ENCODE measurements at places on chromosomes 4 and X. TPM values are rescaled to one million over a fixed set of nuclear protein-coding genes. Genes with fewer than 3 reads are reported as not detected.
A peak's percentile ranks its signal among the peaks of the same experiment; 100 is the strongest.

The WAS gene
- total RNA-seq, result 12.8 TPM

The PPP4R3C gene
- total RNA-seq, result not detected

- H3K27ac ChIP-seq, result no peak overlapping the region
- H3K27me3 ChIP-seq, result peaks cover 5% of the 10 kb centered on the region
- no peaks in the 10 kb centered on the region for H3K36me3 ChIP-seq
- no peaks in the 10 kb centered on the region for H3K4me1 ChIP-seq
- DNase-seq, result no peak
These were observed 369.3 kb downstream of the DMD start for GRCh38 chrX:32842053-32842452.

GRCh38 chr4:153541456-153542096 is 75.4 kb downstream of the TMEM131L start:
- H3K36me3 ChIP-seq, result no peaks in the 10 kb centered on the region
- H3K27me3 ChIP-seq, result no peaks in the 10 kb centered on the region
- H3K4me1 ChIP-seq, result no peaks in the 10 kb centered on the region
- DNase-seq, result no peak
- H3K4me3 ChIP-seq, result no peak overlapping the region

- H3K27ac ChIP-seq, result no peak overlapping the region
- no peaks in the 10 kb centered on the region for H3K36me3 ChIP-seq
- H3K4me1 ChIP-seq, result no peaks in the 10 kb centered on the region
- H3K27me3 ChIP-seq, result no peaks in the 10 kb centered on the region
- DNase-seq, result no peak
These were observed 68.8 kb downstream of the DDX60L start for GRCh38 chr4:168411318-168412150.

- no peak for DNase-seq
- H3K4me3 ChIP-seq, result no peak overlapping the region
- no peaks in the 10 kb centered on the region for H3K27me3 ChIP-seq
These were observed 148.0 kb upstream of the NPY2R start for GRCh38 chr4:155060419-155060818.

DNA sequence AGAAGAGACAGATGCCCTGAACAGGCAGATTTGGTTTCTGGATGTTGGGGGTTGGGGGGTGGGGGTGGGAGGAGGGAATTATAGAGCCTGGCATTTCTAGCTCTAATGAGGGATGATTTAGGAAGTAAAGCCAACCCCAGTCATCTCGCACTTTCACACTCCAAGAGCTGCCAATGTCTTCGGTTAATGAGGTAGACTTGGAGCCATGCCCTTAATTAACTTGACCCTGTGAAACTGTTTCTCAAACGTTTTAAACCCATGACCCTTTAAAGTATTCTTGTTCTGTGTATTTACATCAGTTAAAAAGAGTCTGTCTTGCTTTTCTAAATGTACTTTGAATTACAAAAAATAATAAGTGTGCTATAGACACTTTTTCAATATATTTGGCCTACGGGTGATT is 466.9 kb downstream of the FAT4 start:
- DNase-seq, result no peak
- no peaks in the 10 kb centered on the region for H3K4me1 ChIP-seq
- H3K4me3 ChIP-seq, result no peak overlapping the region
- H3K27ac ChIP-seq, result no peak overlapping the region
- H3K36me3 ChIP-seq, result no peaks in the 10 kb centered on the region

GRCh38 chrX:66728818-66729271 is 90.0 kb upstream of the EDA2R start:
- DNase-seq, result peak; percentile 80
- H3K4me1 ChIP-seq, result no peaks in the 10 kb centered on the region
- H3K36me3 ChIP-seq, result no peaks in the 10 kb centered on the region
- no peak overlapping the region for H3K27ac ChIP-seq
- H3K27me3 ChIP-seq, result no peaks in the 10 kb centered on the region
- no peak overlapping the region for H3K4me3 ChIP-seq

- no peak for DNase-seq
- H3K4me1 ChIP-seq, result no peaks in the 10 kb centered on the region
- no peak overlapping the region for H3K4me3 ChIP-seq
- H3K27ac ChIP-seq, result no peak overlapping the region
- no peaks in the 10 kb centered on the region for H3K27me3 ChIP-seq
- H3K36me3 ChIP-seq, result no peaks in the 10 kb centered on the region
These were observed 1237.1 kb downstream of the PCDH19 start for GRCh38 chrX:99172958-99173357.

- H3K27me3 ChIP-seq, result no peaks in the 10 kb centered on the region
- no peak for DNase-seq
- H3K36me3 ChIP-seq, result no peaks in the 10 kb centered on the region
- H3K4me3 ChIP-seq, result no peak overlapping the region
- H3K27ac ChIP-seq, result no peak overlapping the region
These were observed 1075.7 kb upstream of the PABPC4L start for GRCh38 chr4:135277068-135277979.

DNA sequence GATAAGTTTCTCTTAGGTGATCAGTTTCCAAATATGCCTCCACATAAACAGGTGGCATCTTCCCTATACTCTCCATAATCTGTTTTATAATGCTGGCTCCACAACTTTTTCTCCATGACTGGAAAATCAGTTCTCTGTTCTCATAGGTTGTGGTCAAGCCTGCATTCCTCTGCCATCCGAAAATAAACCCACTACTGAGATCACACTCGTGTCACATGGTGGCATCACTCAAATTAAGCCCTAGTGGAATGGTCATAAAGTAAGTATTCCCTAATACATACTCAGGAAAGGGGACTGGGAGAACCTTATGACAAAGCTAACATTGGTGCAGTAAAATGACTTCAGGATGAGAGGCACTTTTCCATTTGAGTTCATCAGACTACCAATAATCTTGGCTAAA is 37.6 kb downstream of the MAGED4B start:
- H3K27ac ChIP-seq, result no peak overlapping the region
- H3K36me3 ChIP-seq, result no peaks in the 10 kb centered on the region
- H3K4me1 ChIP-seq, result no peaks in the 10 kb centered on the region
- H3K4me3 ChIP-seq, result no peak overlapping the region
- H3K27me3 ChIP-seq, result peaks cover 17% of the 10 kb centered on the region
- no peak for DNase-seq

DNA sequence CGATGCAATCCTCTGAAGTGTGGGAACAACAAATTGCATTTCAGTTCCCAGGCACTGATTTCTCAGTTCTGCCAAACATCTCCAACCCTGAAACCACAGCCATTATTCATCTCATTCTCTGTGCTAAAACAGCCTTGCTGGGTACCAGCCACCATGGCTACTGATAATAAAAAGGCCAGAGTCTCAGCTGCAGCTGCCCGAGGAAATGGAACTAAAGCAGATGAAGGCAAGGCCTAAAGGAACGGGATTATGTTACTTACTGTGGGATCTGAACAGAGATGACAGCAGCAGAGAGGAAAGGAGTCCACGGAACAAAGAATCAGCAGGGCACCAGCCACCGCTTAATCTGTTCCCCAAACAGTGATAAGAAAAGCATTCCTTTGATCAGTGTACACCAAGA is 155.7 kb downstream of the PAPSS1 start:
- no peaks in the 10 kb centered on the region for H3K27me3 ChIP-seq
- no peak for DNase-seq
- no peaks in the 10 kb centered on the region for H3K36me3 ChIP-seq

- DNase-seq, result no peak
- H3K4me1 ChIP-seq, result peaks cover 6% of the 10 kb centered on the region
- no peak overlapping the region for H3K27ac ChIP-seq
- H3K36me3 ChIP-seq, result no peaks in the 10 kb centered on the region
- H3K27me3 ChIP-seq, result no peaks in the 10 kb centered on the region
These were observed 11.8 kb downstream of the RASL11B start for GRCh38 chr4:52873861-52874343.

The ZMAT1 gene
- 10.5 TPM for total RNA-seq

The SLC9A7 gene
- 12.3 TPM for total RNA-seq

DNA sequence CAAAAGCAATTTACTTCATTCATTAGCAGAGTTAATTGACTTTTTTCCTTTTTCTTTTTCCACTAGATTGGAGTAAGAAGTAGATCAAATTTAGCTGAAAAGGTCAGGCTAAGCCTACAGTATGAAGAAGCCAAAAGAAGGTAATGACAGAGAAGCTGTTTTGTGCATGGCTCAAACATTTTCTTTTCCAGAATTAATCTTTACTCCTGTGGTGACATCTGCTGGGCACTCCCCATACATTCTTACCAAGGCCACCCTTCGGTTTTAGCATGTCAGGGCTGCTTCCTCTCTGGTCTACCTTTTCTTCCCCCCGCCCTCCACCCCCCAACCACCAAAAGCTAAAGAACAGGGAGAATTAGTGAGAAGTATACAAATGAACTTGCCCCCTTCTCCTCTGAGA is 70.2 kb downstream of the CLDN22 start:
- H3K4me3 ChIP-seq, result no peak overlapping the region
- H3K27me3 ChIP-seq, result no peaks in the 10 kb centered on the region
- DNase-seq, result no peak
- no peaks in the 10 kb centered on the region for H3K4me1 ChIP-seq

DNA sequence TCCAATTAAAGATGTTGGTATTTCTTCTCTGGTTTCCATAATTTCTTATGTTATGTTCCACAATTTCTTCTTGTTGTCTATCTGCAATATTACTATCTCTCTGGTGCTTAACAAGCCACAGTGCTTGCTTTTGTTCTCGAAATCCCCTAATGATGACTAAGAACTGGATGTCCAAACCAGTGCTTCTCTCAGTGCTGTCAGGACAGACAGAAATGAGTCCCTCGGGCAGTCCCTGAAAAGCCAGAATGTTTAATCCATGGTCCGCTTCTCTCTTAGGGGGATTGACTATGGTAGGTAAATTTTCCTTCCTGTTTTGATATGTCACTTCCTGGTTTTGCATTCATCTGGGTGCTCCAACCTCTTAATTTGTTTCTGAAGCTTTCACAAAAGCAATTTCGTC is 321.6 kb upstream of the PCDH10 start:
- DNase-seq, result no peak
- H3K4me1 ChIP-seq, result no peaks in the 10 kb centered on the region
- H3K27me3 ChIP-seq, result no peaks in the 10 kb centered on the region
- no peak overlapping the region for H3K4me3 ChIP-seq

- H3K27me3 ChIP-seq, result peaks cover 6% of the 10 kb centered on the region
- H3K4me1 ChIP-seq, result peaks cover 29% of the 10 kb centered on the region
- peak overlapping the region; percentile 58 for H3K27ac ChIP-seq
- no peaks in the 10 kb centered on the region for H3K36me3 ChIP-seq
- DNase-seq, result peak; percentile 30
- peak overlapping the region; percentile 65 for H3K4me3 ChIP-seq
These were observed 977 bp upstream of the RBBP7 start for GRCh38 chrX:16870862-16871815.

The DCAF12L1 gene
- not detected for total RNA-seq

The CLDN34 gene
- not detected for total RNA-seq

DNA sequence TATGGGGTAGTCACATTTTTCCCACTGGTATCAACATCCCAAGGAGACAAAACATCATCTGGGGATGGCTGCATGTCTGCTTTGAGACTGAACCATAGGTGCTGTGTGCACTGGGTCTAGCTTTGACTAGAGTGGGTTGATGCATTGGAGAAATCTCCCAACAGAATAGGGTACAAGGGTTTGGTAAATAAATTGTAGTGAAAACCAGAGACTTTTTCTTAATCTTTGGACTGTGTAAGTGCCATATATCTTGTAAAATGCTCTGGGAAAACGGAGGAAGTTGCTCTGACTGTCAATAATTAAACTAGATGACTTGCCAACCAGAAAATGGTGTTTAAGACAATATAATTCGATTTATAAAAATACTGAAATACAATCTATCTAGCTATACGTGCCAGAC is 1064.0 kb upstream of the SLIT2 start:
- no peak overlapping the region for H3K27ac ChIP-seq
- H3K4me1 ChIP-seq, result no peaks in the 10 kb centered on the region

The BMP3 gene
- total RNA-seq, result 0.07 TPM

The CFAP47 gene
- total RNA-seq, result not detected

- H3K27ac ChIP-seq, result no peak overlapping the region
- H3K4me1 ChIP-seq, result no peaks in the 10 kb centered on the region
- no peaks in the 10 kb centered on the region for H3K36me3 ChIP-seq
- DNase-seq, result no peak
These were observed 43.2 kb upstream of the FUNDC1 start for GRCh38 chrX:44585866-44586265.

DNA sequence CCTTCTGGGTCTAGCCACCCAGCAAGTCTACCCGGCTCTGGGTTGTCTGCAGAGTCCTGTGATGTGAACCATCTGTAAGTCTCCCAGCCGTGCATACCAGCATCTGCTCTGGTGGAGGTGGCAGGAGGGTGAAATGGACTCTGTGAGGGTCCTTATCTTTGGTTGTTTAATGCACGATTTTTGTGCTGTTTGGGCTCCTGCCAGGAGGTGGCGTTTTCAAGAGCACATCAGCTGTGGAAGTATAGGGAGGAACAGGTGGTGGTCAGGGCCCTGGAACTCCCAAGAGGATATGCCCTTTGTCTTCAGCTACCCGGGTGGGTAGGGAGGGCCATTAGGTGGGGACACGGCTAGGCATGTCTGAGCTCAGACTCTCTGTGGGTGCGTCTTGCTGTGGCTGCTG is 66.5 kb upstream of the ZFP42 start:
- H3K4me3 ChIP-seq, result no peak overlapping the region
- no peak overlapping the region for H3K27ac ChIP-seq

GRCh38 chrX:35664833-35665232 is 133.3 kb upstream of the MAGEB16 start:
- no peak overlapping the region for H3K4me3 ChIP-seq
- peaks cover 6% of the 10 kb centered on the region for H3K27me3 ChIP-seq
- no peak for DNase-seq
- no peaks in the 10 kb centered on the region for H3K36me3 ChIP-seq

The MAGEC1 gene
- total RNA-seq, result not detected

DNA sequence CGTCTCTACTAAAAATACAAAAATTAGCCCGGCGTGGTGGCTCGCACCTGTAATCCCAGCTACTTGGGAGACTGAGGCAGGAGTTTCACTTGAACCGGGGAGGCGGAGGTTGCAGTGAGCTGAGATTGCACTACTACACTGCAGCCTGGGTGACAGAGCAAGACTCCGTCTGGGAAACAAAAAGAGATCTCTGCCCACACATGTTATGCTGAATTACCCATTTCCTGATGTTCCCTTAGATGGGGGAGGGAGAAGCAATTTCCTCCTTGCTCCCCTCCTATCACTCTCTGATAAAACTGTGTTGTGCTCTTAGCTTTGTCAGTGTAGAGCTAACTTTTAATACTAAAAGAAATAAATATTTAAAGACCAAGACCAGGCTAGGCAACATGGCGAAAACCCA is 102.5 kb downstream of the LARP7 start:
- H3K4me3 ChIP-seq, result no peak overlapping the region
- no peaks in the 10 kb centered on the region for H3K27me3 ChIP-seq
- no peak overlapping the region for H3K27ac ChIP-seq
- no peak for DNase-seq

DNA sequence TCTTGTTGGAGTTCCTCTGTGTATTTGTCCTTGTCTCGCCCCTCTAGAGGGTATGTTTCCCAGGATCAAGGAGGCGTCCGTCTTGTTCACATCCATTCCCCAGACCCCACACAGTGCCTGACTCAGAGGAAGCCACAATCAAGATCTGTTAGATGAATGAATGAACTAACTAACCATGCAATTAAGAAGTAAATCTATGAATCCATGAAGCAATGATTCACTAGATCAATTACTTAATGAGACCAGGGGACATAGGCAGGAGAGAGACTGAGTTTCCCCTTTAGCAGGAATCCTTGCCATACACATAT is 11.9 kb downstream of the BLOC1S4 start:
- no peak overlapping the region for H3K4me3 ChIP-seq
- DNase-seq, result no peak
- peaks cover 19% of the 10 kb centered on the region for H3K4me1 ChIP-seq
- no peak overlapping the region for H3K27ac ChIP-seq
- H3K36me3 ChIP-seq, result no peaks in the 10 kb centered on the region

The SH3RF1 gene
- total RNA-seq, result 7.9 TPM

All from adrenal gland (tissue), 19 donors.